ENCODE measurements at places on chromosomes 7 and 10. TPM values are rescaled to one million over a fixed set of nuclear protein-coding genes. Genes with fewer than 3 reads are reported as not detected.

Gene DYDC1
- not detected for total RNA-seq

Gene ITPRID1
- total RNA-seq = under 0.01 TPM

Gene FLNC
- total RNA-seq = 271 TPM

Gene GATA3
- 78.1 TPM for total RNA-seq

Gene TCERG1L
- total RNA-seq = 1.2 TPM

Gene DMTF1
- 76.2 TPM for total RNA-seq

Gene ELN
- total RNA-seq = 0.39 TPM

Gene CHAT
- 2.0 TPM for total RNA-seq

Gene SFMBT2
- total RNA-seq = 0.11 TPM

Gene LIPF
- not detected for total RNA-seq
